ENCODE measurements at places on chromosomes 1 and 21. TPM values are rescaled to one million over a fixed set of nuclear protein-coding genes. Genes with fewer than 3 reads are reported as not detected.

DNA sequence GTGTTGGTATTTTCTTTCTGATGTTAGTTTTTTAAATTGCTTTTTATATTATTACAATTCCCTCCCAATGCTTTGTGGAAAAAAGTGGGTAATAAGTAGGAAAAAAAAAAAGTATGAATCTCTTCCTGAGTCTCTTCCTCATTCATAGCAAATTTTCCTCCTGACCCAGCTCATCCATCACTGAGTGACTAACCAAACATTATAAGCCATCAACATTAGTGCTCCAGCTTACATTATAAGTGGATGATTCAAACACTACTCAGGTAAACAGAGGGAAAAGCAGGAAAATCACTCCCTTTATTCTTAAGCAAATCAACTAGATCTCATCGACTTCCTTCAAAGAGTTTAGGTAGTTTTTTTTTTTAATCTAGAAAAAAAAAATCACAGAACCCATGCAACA lies 15.4 kb upstream of the SAMD13 start:
- DNase-seq, result peak; percentile 82

Gene CLK2
- total RNA-seq, result 23.4 TPM

DNA sequence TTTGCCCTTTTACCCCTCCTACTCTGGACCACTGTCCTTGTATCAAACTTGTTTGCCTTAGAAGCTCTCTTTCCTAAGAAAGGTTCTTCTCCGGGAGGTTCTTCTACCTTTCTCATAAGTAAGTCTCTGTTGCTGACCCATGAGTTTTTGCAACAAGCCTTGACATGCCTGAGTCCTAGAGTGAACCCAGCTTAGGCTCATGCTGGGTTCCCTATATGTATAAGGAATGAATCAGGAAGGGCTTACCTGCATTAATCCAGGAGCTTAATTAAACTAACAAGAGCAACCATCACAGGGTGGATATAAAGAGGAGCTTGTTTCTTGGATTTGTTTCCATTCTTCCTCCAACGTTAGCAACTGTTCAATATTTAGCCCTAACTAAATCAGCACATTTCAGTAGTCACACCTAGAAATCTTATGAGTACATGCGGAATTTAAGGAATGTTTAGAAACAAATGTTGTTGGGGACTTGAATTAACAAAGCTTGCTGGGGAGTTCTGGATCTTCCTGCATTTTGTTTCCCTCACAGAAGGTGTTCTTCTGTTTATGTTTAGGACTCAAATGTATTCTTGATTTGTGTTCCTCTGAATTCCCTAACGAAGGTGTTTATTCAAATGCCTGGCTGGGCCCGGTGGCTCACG lies 64.3 kb upstream of the RAB3GAP2 start:
- DNase-seq, result peak; percentile 95

DNA sequence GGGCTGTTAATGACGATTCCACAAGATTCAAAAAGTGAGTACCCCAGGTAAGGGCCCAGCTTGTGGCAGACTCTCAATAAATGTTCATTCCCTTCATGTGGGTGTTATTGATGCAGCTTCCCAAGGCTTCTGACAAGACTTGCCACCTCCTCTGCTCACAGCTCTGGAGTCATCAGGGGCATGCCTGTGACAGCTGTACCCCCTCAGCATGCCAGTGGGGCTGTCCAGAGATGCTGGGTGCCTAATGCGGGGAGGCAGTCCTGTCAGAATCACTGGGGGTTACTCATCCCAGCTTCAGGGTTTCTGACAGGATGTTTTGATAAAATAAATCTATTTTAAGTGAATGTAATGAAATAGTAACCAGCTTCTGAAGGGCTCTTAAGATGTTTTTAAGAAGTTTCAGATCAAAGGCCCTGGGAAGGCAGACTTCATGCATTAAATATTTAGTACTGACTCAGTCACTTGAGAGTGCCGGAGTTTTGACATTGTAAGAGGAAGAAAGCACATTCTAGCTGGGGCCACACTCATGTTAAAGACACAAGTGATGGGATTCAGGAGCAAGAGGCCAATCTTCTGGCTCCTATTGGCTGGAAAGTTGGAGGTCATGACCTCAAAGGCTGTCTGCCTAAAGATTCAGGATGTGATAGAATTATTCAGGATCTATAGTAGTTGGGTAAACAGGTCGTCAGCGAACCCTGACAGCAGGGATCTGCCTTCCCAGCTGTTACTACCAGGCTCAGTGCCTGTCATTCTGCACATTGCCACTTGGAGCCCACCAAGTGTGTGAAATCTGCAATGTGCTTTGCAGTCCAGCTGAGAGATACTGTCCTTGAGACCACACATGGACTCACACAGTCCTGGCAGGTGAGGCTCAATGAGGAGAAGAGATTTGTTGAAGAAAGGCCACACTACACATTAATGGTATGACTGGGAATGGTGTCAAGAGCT lies 239.6 kb upstream of the BEND5 start:
- DNase-seq, result no peak

Gene HPCAL4
- under 0.01 TPM for total RNA-seq

GRCh38 chr1:230382001-230382491 lies 44.1 kb downstream of the PGBD5 start:
- DNase-seq, result peak; percentile 18

- DNase-seq, result no peak
Observed at GRCh38 chr1:86387916-86388627, 8.1 kb downstream of the ODF2L start.

DNA sequence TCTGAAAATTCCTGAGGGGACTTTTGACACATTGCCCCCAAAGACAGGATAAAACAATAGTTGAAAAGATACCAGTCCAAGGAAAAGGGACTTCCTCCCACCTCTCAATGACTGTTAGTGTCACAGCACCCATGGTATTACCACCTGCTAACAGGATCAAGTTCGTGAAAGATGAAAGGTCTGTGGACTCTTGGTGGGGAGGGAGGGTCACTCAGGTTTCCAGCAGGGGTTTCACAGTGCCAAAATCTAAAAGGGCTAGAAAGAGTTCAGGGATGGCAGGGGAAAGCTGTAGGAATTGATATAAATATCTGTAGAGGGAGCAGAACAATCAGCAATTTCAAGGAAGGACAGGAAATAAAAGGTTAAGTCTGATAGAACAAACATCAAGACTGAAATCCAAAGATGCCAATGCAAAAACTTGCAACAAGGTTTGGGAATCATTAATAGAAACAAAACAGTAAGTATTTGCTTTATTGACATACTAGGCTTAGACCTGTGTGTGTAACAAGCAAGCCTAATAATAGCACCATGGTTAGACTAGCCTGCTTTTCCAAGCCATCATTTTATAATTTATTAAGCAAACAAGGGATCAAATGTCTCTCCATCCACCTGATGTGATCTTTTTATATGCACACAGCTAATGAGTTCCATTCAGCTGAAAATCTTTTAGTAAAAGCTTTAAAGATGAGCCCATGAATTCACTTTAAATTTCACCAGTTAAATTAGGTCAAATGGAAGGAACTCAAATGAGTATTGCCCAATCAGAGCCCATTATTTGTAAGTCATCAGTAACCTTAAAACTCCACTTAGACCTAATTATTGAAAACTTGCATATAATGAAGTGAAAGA lies 3.7 kb downstream of the MCL1 start:
- DNase-seq, result peak; percentile 15

DNA sequence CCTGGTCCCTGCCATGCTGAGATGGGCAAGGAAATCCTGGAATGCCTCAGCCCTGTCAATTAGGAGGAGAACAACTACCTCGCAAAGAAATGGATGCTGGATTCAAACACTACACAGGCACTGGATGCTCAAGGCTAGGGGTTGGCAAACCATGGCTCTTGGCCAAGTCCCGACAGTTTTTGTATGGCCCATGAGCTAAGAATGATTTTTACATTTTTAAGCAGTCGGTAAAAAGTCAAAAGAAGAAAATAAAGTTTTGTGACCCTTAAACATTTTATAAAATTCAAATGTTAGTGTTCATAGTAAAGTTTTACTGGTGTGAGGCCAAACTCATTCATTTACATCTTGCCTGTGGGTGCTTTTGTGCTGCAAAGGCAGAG lies 6.5 kb downstream of the CDK18 start:
- no peak for DNase-seq

Gene OR14K1
- not detected for total RNA-seq

DNA sequence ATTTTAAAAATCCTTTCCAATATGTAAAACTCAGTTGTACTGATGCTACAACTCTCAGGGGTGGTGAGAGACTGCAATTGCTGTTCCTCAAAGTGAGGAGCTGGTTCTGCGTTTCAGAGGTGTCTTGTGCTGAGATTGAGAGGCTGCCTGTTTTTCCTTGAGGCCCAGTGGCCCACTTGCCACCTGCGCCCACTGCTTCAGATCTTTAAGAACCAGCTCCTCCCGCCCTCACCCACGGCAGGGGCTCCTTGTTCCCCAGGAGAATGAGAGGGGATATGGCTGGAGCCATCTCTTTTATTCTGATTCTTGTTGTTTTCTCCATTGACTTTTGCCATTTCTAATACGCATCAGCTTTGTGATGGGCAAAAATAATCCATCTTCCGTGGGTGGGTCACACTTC lies 45.5 kb downstream of the EVA1C start:
- DNase-seq, result no peak

GRCh38 chr1:111354584-111354983 lies 63.9 kb downstream of the CHIA start:
- DNase-seq, result no peak

- peak; percentile 48 for DNase-seq
Observed at GRCh38 chr1:186848509-186849130, 19.9 kb downstream of the PLA2G4A start.

Gene NCAM2
- total RNA-seq, result 0.26 TPM

Gene TRIM17
- 2.4 TPM for total RNA-seq

GRCh38 chr21:41368735-41369104 lies 6.9 kb downstream of the MX2 start:
- DNase-seq, result no peak

GRCh38 chr1:215023155-215023832 lies 59.2 kb upstream of the KCNK2 start:
- DNase-seq, result no peak

Gene RGS13
- total RNA-seq, result not detected

DNA sequence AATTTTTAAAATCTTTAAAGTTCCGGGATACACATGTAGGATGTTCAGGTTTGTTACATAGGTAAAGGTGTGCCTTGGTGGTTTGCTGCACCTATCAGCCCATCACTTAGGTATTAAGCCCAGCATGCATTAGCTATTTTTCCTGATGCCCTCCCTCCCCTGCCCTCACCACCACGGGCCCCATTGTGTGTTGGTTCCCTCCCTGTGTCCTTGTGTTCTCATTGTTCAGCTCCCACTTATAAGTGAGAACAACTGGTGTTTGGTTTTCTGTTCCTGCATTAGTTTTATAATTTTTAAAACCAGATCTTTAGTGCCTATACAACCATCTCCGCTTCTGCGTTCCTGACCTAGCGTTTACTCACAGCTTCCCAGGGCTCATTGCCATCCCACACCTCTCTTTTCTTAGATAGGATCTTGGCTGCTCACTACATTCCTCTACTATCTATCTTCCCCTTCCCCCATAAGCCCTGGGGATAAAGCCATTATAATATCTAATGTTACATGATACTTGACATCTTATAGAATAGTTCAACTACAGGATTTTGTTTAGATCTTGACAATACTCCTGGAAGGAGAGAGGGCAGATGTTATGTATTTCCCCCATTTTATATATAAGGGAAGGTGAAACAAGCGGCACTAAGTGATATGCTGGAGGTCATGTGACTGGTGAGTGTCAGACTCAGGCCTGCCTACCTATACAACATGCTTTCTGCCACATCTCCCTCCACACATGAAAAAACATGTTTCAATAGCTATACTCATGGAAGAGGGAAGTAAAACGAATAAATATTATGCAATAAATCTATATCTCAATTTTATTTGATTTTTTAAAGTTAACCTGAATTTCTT lies 52.3 kb upstream of the DNAJC6 start:
- DNase-seq, result no peak

DNA sequence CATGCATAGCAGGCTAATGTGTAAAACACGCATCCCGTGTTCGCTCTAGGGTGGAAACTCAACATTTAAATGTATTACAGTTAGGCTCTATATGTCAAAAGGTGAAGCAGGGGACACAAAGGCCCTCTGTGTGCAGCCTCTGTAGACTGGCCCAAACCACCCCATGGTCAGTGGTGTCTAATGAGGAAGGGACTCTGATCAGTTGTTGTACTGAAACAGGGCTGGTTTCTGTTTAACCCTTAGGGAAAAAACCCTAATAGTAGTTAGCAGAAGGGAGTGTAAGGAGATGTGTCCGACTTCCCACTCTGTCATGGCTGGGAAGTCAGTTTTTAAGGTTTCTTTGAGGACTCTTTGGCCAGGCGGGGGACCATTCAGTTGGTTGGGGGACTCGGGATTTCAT lies 21.5 kb upstream of the CD2 start:
- DNase-seq, result no peak

Gene TMEM50A
- 138 TPM for total RNA-seq

Gene CLIC6
- not detected for total RNA-seq

DNA sequence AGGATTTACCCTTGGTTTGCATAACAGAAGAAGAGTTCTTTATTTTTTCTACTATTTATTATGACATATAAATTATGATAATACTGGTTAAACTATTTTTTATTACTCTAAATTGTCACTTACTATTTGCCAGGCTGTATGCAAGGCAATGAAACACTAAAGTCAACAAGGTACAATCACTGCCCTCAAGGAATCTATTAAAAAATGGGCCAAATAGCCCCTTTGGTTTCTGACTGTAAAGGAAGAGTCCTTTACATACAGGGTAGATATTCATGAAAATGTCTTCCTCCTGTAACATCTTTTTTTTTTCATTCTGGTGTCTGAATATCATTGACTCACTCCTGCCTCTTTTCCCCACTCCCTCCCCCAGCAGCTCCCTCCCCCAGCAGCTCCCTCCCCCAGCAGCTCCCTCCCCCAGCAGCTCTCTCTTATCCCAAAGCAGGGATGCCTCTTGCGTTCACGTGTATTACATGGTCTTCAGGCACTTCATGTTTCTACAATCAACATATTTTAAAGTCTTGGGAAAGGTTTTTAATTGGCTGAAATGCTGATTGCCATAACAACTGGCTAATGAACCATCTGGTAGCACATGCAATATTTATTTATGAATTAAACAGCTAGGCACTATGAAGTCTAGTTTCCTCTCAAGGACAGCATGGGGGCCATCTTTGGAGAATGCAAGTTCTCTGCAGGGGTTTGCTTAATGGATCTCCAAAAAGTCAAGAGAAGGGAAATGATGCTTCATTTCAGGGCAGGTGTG lies 400.4 kb upstream of the PLXNA2 start:
- no peak for DNase-seq

GRCh38 chr1:36160949-36161485 lies 5.1 kb downstream of the MAP7D1 start:
- DNase-seq, result peak; percentile 50

DNA sequence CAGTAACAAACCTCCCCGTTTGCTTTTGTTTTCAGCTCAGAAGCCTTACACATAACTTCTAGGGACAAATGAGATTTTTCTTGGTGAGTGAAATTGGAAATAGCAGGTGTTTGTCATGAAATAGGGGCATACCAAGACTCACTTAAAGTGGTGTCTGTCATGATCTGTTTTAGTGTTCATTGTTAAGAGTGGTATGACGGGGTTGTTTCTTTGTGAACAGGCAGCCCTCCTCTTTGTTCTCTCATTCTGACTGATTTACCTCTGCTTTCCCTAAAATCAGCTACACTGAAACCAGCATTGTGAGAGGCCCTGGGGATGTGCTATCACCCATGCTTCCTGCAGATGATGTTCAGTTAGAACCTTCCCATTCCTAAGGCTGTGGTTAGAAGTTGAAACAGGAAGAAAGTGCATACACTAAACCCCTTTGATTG lies 2.5 kb upstream of the ERO1B start:
- DNase-seq, result no peak
